Natural killer cell treated with Interleukin-12 subunit alpha and Interleukin-12 subunit beta and Interleukin-15 and Interleukin-18, amount 100 ng/mL, for 72 hours (primary cell): ENCODE measurements at places on chromosomes 7 and 10.
A peak's percentile ranks its signal among the peaks of the same experiment; 100 is the strongest.

- H3K27me3 ChIP-seq: no peaks in the 10 kb centered on the region
- no peak overlapping the region for H3K4me3 ChIP-seq
- peak overlapping the region; percentile 6 for H3K27ac ChIP-seq
- no peaks in the 10 kb centered on the region for H3K4me1 ChIP-seq
- no peak for DNase-seq
These were observed 52.1 kb downstream of the POLL start for GRCh38 chr10:101535949-101536348.

- H3K27ac ChIP-seq: no peak overlapping the region
- peaks cover 14% of the 10 kb centered on the region for H3K27me3 ChIP-seq
- H3K4me3 ChIP-seq: no peak overlapping the region
- H3K36me3 ChIP-seq: no peaks in the 10 kb centered on the region
These were observed 63.2 kb upstream of the FGFR2 start for GRCh38 chr10:121661451-121661851.

DNA sequence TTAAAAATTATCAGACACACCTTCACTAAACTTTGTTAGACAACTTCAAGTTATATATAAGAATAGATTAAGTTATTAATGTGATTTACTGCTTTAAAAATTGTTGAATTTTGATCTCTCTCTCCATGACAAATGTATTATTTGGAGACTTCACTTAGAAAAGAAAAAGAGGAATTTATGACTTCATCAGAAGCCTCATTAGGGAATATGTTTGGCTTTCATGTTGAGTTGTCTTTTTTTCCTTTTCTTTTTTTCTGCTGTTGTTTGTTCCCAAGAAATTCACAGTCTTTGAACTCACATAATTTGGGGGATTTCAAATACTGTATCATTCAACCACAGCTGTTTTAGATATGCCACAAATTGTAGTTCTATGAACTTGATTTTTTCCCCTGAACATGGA lies 149.5 kb downstream of the PPP1R9A start:
- no peaks in the 10 kb centered on the region for H3K4me1 ChIP-seq
- H3K4me3 ChIP-seq: no peak overlapping the region
- H3K27me3 ChIP-seq: no peaks in the 10 kb centered on the region

- H3K27me3 ChIP-seq: peaks cover 7% of the 10 kb centered on the region
- H3K36me3 ChIP-seq: no peaks in the 10 kb centered on the region
- no peak overlapping the region for H3K27ac ChIP-seq
These were observed 16.6 kb downstream of the MEIG1 start for GRCh38 chr10:14975672-14976273.

DNA sequence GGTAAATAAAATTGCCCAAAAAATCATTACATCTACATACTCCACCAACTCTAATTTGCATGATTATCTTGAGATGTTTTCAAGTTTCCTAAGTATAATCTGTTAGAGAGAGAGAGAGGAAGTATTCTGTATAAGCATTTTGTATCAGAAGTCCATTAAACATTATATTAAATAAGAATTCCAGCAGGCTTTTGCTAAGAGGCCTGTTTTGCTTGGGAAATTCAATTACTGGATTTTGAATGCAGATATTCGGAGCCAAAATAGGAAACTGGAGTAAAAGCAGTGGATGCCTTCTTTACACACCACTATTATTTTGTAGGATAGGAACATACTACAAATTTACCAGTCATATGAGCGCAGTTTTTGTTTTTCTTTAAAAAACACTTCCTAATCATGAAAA lies 727.8 kb downstream of the CNTNAP2 start:
- no peak overlapping the region for H3K27ac ChIP-seq
- no peak for DNase-seq
- H3K27me3 ChIP-seq: no peaks in the 10 kb centered on the region
- peaks cover 4% of the 10 kb centered on the region for H3K36me3 ChIP-seq

- H3K36me3 ChIP-seq: no peaks in the 10 kb centered on the region
These were observed 16.3 kb downstream of the CDHR3 start for GRCh38 chr7:105979405-105979804.

DNA sequence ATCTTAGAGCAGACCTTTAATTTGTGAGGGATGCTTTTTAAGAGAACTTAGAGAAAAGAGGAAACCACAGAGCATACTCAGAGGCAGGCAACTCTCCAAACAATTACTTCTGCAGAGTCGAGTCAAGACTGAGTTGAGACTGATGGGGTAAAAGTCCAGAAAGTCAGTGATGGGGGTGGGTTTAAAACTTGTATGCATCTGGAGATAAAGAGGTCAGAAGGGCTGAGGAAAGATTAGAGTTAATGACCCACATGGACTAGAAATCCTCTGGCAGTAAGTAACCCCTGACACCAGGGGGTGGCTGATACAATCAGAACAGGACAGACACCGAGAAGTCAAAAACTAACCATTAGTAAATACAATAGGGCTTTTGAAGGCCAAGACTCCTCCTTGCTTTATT lies 42.4 kb upstream of the SEPTIN7 start:
- no peak overlapping the region for H3K4me3 ChIP-seq
- DNase-seq: no peak
- H3K27me3 ChIP-seq: no peaks in the 10 kb centered on the region
- H3K4me1 ChIP-seq: peaks cover 3% of the 10 kb centered on the region

- H3K4me3 ChIP-seq: no peak overlapping the region
- peaks cover 5% of the 10 kb centered on the region for H3K27me3 ChIP-seq
- peaks cover 5% of the 10 kb centered on the region for H3K36me3 ChIP-seq
- no peak overlapping the region for H3K27ac ChIP-seq
- H3K4me1 ChIP-seq: no peaks in the 10 kb centered on the region
These were observed 325.0 kb downstream of the PLXNA4 start for GRCh38 chr7:132251327-132251659.

DNA sequence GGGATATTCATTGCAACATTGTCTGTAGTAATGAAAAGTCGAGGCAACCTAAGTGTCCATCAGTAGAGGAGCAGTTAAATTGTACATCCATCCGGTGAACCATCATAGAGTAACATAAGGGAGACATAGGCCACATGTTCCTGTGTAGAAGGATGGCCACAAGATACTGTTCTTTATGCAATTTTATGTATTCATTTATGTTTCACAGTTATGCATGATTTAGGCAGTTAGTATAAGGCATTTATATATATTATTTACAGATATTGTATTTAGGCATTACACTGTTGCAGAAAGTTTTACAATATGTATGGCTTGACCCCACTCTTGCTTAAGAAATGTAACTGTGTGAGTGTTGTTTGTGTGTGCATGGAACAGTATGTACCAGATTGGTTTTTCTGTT lies 36.0 kb upstream of the CDH23 start:
- no peak overlapping the region for H3K27ac ChIP-seq
- H3K4me1 ChIP-seq: no peaks in the 10 kb centered on the region
- no peaks in the 10 kb centered on the region for H3K27me3 ChIP-seq
- no peak for DNase-seq
- H3K4me3 ChIP-seq: no peak overlapping the region
- H3K36me3 ChIP-seq: no peaks in the 10 kb centered on the region

DNA sequence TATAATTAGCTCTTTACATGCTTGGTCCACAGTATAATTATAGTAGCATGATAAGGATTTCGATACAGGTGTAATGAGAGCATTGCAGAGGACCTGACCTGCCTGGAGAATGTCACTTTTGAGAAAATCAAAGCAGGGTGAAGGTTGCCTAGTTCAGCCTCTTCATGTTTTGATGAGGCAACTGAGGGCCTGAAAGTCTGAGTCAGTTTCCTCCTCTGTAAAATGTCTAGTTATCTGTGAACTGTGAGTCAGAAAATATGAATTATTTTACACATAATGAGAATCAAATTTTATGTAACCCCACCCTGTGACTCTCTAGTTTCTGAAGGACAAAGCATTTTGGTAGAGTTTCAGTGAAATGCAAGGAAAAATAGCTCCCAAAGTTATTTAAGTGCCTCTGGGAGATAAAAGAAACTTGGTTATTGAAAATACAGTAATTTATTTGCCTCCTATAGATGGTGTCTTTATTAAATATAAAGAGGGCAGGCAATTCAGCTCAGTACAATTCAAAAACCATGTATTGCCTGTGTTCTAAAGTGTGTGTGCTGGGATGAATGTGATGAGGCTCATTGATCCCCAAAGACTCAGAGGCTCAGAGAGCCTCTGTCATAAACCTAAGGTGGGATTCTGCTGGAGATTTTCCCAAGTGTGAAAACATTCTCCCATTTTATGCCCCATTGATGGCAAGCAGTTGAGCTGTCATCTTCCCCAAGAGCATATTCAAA lies 37.3 kb upstream of the SAMD9L start:
- no peaks in the 10 kb centered on the region for H3K36me3 ChIP-seq
- H3K27me3 ChIP-seq: peaks cover 64% of the 10 kb centered on the region
- no peaks in the 10 kb centered on the region for H3K4me1 ChIP-seq
- H3K4me3 ChIP-seq: no peak overlapping the region
- H3K27ac ChIP-seq: no peak overlapping the region

GRCh38 chr7:68619526-68619925 lies 978.7 kb upstream of the AUTS2 start:
- no peak overlapping the region for H3K27ac ChIP-seq
- no peak overlapping the region for H3K4me3 ChIP-seq
- H3K36me3 ChIP-seq: no peaks in the 10 kb centered on the region
- H3K27me3 ChIP-seq: no peaks in the 10 kb centered on the region
- no peaks in the 10 kb centered on the region for H3K4me1 ChIP-seq

DNA sequence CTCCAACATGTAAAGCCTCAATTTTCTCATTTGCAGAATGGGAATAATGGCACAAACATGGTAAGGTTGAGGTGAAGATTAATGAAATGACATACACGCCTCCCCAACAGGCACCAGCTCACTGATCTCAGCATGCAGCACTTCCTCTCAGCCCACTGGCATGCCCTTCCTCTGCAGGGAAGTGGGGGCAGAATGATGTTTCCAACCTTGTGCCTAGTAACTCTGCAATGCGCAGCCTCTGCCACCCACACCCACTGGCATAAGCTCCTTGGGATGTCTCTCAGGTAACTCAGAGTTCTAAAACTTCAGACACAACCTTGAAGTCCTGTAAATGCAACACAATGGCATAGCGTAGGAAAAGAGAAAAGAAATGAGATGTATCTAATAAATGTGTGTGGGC lies 540.7 kb downstream of the HTR7 start:
- H3K36me3 ChIP-seq: no peaks in the 10 kb centered on the region
- no peak overlapping the region for H3K4me3 ChIP-seq
- H3K27ac ChIP-seq: no peak overlapping the region
- no peaks in the 10 kb centered on the region for H3K27me3 ChIP-seq
- DNase-seq: no peak

DNA sequence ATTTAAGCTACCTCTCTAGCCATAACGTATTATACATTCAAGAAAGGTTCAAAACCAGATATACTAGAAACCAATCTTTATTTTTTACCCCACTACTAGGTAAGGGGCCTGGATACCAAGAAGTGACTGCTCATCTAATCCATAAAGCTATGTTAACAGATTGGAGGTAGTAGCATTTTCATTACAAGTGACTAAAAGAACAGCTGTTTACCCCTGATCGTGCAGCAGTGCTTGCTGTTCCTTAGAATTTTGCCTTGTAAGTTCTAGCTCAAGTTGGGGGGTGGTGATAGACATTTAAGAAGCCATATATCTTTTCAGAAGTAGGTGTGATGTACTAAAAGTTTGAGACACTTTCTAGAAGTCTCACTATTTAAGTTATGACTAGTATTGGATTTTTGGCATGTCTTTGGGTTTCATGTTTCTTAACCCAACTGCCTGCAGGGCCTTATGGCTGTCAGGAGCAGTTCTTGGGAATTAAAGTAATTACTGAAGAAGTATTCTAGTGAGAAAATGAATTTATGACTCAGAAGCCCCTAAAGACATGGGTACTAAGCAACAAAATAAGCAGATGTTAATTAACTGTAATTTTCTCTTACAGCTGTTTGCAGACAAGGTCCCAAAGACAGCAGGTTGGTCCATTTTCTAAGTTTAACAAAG lies 2.3 kb downstream of the PPIA start:
- peak overlapping the region; percentile 95 for H3K4me3 ChIP-seq
- H3K36me3 ChIP-seq: peaks cover 47% of the 10 kb centered on the region
- H3K27ac ChIP-seq: peak overlapping the region; percentile 95
- peaks cover 30% of the 10 kb centered on the region for H3K4me1 ChIP-seq

DNA sequence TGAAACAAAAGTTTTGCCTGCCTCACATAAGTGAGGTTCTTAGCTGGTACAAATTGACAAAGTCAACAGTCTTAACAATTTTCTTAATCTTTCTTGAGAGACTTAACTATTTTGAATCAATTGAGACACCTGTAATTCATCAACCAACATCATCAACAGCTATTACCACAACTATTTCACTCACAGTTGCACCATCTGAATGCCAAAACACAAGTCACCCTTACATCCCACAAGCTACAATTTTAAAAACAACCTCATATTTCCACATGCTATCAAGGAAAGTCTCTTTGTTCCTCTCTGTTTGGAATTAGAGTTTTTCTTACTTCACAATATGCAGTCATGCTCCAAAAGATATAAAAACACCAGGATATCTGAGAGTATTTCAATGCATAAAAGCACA lies 4.9 kb downstream of the SMURF1 start:
- no peak overlapping the region for H3K27ac ChIP-seq
- no peaks in the 10 kb centered on the region for H3K36me3 ChIP-seq
- peaks cover 50% of the 10 kb centered on the region for H3K4me1 ChIP-seq
- no peaks in the 10 kb centered on the region for H3K27me3 ChIP-seq

GRCh38 chr10:133448120-133448519 lies 5.6 kb upstream of the SCART1 start:
- H3K4me3 ChIP-seq: no peak overlapping the region
- H3K4me1 ChIP-seq: peaks cover 1% of the 10 kb centered on the region
- no peaks in the 10 kb centered on the region for H3K27me3 ChIP-seq
- H3K27ac ChIP-seq: no peak overlapping the region
- no peak for DNase-seq

- peaks cover 4% of the 10 kb centered on the region for H3K27me3 ChIP-seq
- H3K4me1 ChIP-seq: peaks cover 11% of the 10 kb centered on the region
- H3K36me3 ChIP-seq: no peaks in the 10 kb centered on the region
- H3K4me3 ChIP-seq: no peak overlapping the region
- H3K27ac ChIP-seq: no peak overlapping the region
These were observed 166.9 kb downstream of the SH3PXD2A start for GRCh38 chr10:103688491-103688890.

DNA sequence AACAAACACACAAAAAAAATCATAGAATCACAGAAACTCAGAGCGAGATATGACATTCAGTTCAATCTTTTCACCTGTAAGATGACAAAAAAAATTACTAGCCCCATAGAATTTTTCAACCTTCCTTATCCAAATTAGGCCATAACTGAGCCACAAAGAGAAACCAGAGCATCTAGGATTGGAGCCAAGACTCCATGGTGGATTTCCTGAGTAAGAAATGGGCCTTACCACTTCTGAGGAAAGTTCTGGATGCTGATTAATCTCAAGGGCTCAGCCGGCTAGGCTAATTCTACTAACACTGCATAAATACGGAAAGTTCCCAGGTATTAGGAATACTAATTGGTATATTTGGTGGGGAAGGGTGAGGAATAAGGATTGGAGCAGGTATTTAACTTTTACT lies 16.8 kb downstream of the LIPM start:
- no peak overlapping the region for H3K4me3 ChIP-seq
- no peaks in the 10 kb centered on the region for H3K27me3 ChIP-seq
- peaks cover 6% of the 10 kb centered on the region for H3K4me1 ChIP-seq
- no peak for DNase-seq

DNA sequence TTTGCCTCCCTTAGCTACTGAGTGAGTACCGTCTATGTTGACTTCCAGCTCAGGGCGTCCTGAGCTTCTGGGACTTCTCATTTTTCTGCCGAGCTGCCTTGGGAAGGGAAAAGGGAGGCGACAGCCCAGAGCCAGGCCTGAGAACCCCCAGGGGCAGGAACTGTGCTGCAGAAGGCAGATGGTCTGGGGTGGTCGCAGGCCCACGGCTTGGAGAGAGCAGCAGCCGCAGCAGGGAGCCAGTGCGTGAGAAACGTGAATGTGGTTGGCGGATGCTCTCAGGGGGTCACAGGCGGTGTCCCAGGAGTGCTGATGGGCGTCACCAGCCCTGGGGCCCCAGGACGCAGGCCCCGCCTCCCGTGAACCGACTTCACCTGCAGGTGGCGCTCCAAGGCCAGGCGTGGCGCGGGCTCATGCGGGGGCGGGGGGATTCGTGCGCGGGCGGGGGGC lies 9.2 kb upstream of the PWWP2B start:
- no peaks in the 10 kb centered on the region for H3K27me3 ChIP-seq
- H3K4me3 ChIP-seq: no peak overlapping the region
- peak; percentile 80 for DNase-seq
